ENCODE measurements at places on chromosomes 6 and 20.

DNA sequence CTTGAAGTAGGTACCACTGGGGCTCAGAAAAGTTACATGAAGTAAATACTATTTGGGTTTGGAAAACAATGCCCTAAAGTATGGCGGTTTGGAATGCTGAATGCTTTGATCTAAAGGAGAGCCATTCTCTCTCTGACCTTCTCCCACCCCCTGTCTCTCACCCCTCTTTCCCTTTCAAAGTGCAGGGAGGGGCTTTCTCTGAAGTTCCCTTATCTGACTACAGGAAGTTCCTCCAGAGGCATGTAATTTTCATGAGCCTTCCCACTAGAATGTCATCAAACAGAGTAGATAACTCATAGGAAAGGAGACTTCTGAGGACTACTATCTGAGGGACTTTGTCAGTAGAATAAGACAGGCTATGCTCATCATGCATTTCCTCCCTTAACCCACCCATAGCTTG is 216.7 kb upstream of the PCSK2 start:
- no peak for DNase-seq

DNA sequence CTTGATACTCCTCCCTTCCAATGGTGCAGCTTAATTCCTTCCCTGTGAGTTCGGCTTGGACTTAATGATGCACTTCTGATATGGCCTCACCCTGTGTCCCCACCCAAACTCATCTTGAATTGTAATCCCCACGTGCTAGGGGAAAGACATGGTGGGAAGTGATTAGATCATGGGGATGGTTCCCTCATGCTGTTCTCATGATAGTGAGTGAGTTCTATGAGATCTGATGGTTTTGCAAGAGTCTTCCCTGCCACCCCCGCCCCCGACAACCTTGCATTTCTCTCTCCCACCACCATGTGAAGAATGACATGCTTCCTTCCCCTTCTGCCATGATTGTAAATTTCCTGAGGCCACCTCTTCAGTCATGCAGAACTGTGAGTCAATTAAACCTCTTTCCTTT is 50.3 kb upstream of the HLA-G start:
- DNase-seq: no peak

DNA sequence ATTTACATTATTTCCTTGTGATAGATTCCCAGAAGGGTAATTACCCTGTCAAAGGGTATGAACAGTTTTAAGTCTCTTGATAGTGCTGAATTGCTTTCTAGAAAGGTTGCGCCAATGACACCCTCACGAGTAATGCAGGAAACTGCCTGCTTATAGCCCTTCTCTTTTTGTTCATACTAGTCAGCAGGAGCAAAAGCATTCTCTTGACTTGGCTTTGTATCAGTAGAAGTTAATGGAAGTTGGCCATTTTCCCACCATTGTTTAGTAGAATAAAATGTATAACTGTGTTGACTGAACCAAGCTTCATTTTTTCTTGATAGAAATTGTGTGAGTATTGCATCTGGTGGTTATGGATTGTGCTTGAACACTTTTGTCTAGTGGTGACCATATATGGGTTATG is 100.1 kb downstream of the FARS2 start:
- no peak for DNase-seq

DNA sequence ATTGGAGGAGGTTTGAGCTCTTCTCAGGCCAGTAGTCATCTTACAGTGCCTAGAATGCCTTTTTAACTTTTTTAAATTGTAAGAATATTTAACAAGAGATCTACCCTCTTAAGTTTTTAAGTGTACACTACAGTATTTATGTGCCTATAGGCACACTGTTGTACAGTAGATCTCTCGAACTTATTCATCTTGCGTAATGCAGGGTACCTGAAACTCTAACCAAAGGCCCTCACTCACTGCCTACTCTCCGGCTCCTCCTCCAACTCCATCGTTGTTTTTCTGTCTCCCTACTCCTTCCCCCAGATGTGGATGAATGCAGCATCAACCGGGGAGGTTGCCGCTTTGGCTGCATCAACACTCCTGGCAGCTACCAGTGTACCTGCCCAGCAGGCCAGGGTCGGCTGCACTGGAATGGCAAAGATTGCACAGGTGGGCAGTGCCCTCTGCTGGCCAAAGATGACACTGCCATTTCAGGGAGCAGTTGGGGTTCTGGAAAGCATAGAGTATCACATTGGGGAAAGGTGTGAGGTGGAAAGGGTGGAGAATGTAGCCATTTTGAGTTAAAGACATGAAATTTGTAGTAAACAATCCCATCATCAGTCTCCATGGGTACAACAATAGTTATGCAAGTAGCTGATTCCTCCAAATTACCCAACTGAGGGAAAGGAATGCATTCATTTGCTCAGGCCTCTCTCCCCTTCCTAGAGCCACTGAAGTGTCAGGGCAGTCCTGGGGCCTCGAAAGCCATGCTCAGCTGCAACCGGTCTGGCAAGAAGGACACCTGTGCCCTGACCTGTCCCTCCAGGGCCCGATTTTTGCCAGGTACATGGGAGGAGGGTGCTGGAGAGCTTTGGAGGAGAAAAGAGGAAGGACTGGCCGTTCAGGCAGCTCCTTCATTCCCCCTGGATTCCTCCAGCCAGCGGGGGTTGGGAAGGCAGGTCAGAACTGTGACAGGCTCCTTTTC is 18.4 kb upstream of the ZNF76 start:
- peak; percentile 83 for DNase-seq

- DNase-seq: no peak
Observed at GRCh38 chr6:2354138-2354491, 108.7 kb upstream of the GMDS start.

DNA sequence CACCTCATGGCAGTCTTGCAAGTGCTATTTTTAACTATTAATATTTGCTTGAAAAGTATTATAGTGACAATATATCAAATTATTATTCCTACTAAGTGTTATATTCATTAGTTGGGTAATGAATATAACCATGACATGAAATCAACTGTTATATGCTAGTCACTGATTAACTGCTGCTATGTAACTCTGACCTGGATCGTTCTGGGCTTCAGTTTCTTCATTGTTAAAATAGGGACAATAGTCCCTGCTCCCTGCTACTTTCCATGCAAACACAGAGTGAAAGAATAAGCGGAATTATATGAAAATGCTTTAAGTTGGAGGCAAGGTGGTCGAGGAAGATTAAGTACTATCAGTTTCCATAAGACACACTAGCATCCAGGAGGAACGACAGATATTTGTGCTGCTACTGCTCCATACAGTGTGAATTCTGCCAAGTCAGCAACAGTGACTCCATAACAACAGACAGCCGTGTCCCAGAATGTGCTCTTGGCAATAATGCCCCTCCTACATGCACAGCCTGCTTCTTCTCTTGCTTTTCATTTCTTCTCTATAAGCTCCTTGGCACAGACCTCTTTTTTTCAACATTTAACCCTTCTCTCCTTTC is 107.2 kb downstream of the CHD6 start:
- DNase-seq: no peak

- DNase-seq: no peak
Observed at GRCh38 chr6:159445351-159445750, 247.7 kb downstream of the SOD2 start.

DNA sequence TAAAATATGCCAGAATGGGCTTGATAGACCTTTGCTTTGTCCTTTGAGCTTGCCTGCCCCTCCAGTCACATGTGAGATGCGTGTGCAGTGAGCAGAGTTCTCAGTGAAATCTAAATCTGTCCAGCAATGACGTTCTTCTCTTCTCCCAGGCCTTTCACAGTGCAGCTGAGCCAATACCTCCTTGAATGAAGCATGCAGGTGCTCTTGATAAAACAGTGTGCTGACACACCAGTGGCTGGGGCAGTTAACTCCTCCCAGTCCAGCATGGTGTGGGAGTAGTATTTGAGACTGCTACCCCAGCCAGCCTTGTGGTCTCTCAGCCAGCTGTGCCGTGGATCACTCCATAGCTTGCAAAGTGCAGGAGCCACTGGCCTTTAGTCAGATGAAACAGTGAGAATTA is 240.5 kb downstream of the FARS2 start:
- DNase-seq: no peak

GRCh38 chr6:30185846-30186484 is 22.6 kb downstream of the TRIM15 start:
- no peak for DNase-seq

DNA sequence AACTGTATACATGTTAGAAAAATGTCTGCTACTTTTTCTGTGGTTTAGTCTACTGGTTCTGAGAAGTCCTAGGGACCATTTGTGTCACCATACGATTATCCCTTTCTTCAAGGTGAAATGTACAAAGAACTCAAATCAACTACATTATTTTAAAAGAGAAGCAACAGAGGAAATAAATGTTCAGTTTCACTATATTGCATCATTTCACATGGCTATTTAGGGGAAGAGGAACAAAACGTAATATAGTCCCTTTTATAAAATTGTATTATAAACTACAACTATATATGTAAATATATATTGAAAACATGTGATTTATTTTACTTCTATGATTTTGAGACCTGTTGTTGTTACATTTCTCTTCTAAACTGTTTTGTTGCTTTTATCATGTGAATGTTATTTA is 1308.0 kb downstream of the EPHA7 start:
- no peak for DNase-seq

GRCh38 chr6:27886073-27886472 is 26.1 kb downstream of the OR2B2 start:
- no peak for DNase-seq

GRCh38 chr20:49630396-49630951 is 62.5 kb upstream of the PTGIS start:
- DNase-seq: no peak

GRCh38 chr6:129755787-129756186 is 45.8 kb upstream of the ARHGAP18 start:
- no peak for DNase-seq

DNA sequence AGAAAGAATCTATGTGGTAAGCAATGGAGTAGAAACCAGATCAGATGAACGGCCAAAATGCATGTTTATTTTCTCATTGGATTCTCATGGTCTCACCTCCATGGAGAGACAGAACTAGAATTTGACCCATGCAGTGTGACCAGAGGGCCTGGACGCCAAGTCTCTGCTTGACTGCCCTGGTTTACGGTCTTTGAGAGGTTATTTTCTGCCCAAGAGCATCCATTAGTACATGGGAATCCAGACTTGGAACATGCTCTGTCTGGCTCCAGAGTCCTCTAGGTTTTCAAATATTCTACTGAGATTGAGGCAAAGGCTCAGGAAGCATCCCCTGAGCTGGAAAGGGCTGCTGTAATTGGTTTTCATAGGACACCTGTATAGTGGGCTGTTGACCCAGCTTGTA is 45.5 kb upstream of the UST start:
- DNase-seq: no peak

DNA sequence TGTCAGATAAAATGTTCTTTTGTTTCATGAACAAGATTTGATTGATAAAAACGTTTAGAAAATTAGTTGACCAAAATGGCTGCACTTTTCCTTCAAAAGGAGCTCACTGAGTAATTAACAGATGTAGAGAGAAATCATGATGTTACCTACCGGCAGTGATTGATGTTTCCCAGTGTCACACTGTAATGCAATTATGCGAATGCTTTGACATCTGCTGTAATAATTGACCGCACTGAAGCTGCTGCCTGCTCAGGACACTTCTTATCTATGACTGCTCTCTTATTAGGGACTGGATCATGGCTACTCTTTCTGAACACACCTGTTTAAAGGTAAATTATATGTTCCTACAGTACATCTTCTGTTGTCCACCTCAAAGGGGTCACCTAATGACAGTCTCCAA is 94.6 kb downstream of the GPR63 start:
- DNase-seq: no peak

DNA sequence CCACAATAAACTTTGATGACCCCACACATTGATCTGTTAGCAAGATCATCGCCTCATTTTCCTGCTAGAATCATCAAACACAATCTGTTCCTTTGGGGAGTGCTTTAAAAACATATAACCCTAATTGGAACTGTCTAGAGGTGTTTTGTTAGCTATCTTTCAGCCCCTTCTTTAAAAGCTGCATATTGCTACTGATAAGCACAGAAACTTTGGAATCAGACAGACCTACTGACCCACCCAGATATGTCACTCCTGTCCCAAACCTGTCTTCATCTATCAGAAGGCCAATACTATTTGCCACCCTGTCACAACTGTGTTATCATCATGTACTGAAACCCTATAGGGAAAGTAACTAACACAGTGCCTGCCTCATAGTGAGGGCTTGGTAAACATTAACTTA is 172.4 kb upstream of the SASH1 start:
- no peak for DNase-seq

DNA sequence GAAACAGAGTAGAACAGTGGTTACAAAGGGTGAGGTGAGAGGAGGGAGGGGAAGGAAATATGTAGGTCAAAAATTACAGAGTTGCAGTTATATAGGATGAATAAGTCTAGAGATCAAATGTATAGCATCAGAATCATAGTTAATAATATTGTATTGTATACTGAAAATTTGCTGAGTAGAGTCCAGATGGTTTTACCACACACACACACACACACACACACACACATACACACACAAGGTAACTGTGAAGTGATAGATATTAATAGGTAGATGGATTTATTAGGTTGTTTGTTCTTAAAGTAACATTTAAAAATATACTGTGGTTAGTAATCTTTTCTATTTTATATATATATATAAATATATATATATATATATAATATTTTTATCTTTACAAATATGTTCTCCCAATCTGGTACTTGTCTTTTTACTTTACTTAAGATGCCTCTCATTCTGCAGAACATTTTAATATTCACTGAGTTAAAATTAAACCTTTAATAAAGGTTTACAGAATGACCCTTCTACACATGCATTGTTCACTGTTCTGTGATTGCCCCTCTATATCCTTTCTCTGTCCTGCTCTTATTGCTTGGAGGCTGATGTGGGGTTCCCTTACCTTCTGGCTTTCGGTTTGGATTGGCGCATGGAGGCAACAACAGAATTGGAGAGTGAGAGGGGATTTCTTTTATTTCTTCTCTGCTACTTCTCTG is 408 bp downstream of the PTCHD4 start:
- no peak for DNase-seq

GRCh38 chr6:156940221-156940620 is 163.0 kb downstream of the ARID1B start:
- DNase-seq: no peak

DNA sequence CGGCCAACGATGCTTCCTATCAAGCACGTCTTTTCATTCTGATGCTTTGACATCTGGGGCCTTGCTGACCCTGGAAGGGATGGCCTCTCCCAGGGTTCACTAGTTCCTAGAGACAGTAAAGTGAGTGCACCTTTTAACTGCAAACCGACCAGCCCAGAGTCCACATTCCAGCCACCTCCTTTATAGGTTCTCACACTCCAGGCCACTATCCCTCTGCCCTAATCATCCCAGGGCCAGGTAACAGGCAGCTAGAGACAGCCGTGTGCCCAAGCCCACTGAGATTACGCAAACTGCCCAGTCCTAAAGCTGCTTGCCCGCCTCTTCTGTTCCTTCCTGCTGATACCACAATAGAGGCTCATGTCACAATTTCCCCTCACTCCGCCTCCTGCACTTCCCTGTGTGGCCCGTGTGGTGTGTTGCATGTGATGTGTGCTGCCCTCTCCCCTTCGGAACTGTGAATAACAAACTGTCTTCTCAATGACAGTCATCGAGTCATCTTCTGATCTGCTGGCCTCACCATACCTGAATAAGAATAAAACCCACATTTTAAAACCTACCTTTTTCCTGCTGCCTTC is 123.7 kb upstream of the EXOC2 start:
- no peak for DNase-seq

All from posterior cingulate gyrus (tissue), 11 donors.